ENCODE measurements at places on chromosomes 2 and 18. TPM values are rescaled to one million over a fixed set of nuclear protein-coding genes. Genes with fewer than 3 reads are reported as not detected.

Gene IL1F10
- not detected for total RNA-seq

Gene ASXL2
- total RNA-seq, result 12.8 TPM

Gene ACTG2
- total RNA-seq, result 0.25 TPM

Gene VIT
- total RNA-seq, result not detected

Gene DPP4
- 20.2 TPM for total RNA-seq
